ENCODE measurements at places on chromosomes 5 and 9. TPM values are rescaled to one million over a fixed set of nuclear protein-coding genes. Genes with fewer than 3 reads are reported as not detected.

The RGMB gene
- total RNA-seq: 73.2 TPM

The HMGXB3 gene
- 45.4 TPM for total RNA-seq

The PHF24 gene
- 40.1 TPM for total RNA-seq

The MOB3B gene
- 20.7 TPM for total RNA-seq

The SAXO1 gene
- total RNA-seq: under 0.01 TPM

The ENHO gene
- total RNA-seq: 27.5 TPM

The RORB gene
- 55.7 TPM for total RNA-seq

The ANKRD31 gene
- 0.94 TPM for total RNA-seq

The CAMLG gene
- 55.1 TPM for total RNA-seq

The SLC6A7 gene
- total RNA-seq: 1.9 TPM

The SPRY4 gene
- 9.7 TPM for total RNA-seq

Measured in parietal lobe (tissue), 2 donors.